Neural progenitor cell (in vitro differentiated cells): ENCODE measurements at places on chromosomes 6 and 20.

- DNase-seq, result no peak
These were observed 44.8 kb downstream of the RIPOR3 start for GRCh38 chr20:50646483-50646996.

DNA sequence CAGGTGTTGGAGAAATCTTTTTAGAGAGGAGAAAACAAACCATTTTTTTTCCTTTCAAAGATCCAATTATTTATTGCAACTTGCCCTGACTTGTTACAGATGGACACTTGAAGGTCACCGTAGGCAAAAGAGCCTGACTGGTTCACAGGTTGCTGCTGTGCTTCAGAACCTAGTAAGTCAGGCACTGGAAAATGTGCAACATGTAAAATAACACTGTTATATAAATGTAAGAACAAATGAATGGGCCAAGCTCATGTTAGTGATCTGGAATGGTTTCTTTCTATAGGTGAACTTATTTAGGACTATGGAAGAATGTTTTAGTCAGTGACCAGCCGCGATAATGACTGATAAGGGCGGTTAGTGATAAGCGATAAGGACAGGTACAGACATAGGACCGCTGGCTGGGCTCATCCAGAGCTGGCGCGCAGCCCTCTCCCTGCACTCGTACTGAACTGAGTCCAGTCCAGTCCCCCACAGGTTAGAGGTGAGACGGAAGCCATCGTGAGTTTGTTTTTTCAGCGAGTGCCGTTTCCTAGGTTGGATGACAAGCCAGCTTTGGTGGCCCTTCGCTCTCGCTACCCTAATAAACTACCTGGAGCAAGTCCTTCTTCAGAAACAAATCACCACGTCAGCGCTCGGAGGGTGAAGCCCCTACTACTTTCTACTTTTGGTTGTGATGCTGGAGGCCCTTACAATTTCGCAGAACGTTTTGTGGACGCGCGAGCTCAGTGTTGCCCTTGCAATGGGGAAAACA, 94.4 kb upstream of the PRDM1 start:
- peak; percentile 32 for DNase-seq

DNA sequence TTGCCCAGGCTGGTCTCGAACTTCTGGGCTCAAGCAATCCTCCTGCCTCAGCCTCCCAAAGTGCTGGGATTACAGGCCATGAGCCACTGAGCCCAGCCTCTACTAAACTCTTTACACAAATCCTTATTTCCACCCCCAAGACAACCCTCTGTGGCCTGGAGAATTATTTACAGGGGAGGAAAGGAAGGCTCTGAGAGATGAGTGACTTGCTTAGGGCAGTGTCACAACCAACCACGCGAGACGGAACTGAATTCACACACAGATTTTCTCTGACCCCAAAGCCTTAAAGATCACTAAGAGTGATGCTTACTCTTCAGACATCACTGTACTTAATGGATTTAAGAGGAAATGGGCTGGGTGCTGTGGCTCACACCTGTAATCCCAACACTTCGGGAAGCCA, 86.2 kb downstream of the RIPOR3 start:
- no peak for DNase-seq

- no peak for DNase-seq
These were observed 141.5 kb downstream of the OR2B2 start for GRCh38 chr6:27770724-27771123.

DNA sequence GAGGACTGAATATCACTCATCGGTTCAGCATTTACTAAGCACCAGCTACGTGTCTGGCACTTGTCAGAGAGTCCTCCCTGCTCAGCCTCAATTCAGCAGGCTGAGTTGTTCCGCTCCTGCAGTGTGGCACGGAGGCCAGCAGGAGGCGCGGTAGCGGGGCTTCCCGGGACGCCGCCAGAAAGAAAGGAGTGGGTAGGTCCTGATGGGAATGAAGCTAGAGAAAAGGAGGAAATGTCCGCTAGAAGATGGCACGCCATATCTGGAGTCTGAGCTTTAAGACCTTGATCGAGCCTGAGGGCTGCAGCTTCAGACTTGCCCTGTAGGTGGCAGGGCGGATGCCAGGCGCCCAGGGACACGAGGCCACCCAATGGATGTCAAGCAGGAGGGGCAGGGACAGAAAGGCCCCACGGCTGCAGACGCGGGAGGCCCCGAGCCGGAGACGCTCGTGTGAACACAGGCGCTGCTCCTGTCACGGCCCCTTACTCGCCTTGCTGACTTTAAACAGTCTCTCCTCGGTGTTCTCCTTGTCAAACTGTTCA, 18.7 kb downstream of the SERPINB6 start:
- peak; percentile 76 for DNase-seq

- no peak for DNase-seq
These were observed 27.6 kb upstream of the BMP7 start for GRCh38 chr20:57293995-57294394.

DNA sequence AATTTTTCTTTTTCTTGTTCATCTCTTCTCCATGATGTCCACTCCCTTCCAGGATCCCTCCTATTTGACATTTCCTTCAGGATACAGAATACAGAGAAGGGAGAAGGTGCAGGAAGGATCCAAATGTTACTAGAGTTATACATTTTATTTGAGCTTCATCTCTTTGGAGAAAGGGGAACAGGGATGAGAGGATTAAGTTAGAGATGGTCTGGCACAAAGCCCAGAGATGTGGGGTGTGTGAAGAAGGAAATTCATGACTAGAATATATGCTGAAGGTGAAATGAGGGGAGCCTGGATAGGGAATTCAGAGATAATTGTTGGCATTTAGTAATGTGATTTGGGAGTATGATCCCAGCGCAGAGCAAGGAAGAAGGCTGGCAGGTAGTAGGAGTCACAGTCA, 22.5 kb upstream of the SRPK1 start:
- DNase-seq, result no peak

DNA sequence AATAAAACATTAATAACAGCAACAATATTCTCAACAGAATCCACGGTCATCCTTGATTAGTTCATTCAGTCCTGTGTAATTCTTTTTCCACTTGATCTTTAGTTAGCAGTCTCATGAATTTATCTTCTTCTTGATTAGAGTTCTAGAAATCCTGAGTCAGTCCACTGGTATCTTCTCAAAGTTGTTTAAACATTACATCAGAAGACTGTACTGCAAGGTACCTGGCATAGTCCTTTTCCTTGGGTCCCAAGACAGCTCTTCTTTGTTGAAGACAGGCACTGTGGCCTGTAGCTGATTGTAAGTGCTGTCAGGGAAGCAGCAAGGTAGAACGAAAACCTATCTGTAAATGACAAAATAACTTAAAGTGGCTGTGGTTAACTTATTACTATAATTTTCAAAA, 11.8 kb downstream of the MAP3K4 start:
- no peak for DNase-seq

DNA sequence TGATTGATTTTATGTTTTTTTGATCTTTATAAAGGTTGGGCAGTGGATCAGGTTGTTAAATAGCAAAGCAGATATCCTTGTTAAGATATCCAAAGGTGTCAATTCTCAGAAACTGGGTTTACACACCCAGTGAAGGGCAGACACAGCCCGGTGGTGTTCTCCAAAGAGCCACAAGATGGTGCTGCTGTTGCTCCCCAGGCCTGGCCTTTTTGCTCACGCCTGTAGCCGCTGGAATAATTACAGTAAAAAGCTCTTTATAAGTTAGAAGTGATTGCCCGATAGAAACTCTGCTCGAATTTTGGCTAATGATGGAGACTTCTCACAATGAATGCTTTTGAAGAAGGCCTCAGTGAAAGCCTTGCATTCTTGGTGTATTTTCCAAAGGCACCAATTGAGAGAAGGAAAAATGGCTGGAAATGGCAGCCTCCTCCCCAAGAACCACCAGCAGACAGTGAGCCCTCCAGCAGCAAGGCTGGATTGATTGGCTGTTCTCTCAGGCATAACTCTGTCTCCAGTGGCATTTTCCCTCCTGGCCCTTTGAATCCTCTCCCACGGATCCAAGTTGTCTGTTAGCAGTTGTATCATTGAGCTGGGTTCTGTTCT, 120.5 kb upstream of the CHD6 start:
- peak; percentile 77 for DNase-seq

- no peak for DNase-seq
These were observed 291.2 kb upstream of the STXBP5 start for GRCh38 chr6:146912730-146913685.

DNA sequence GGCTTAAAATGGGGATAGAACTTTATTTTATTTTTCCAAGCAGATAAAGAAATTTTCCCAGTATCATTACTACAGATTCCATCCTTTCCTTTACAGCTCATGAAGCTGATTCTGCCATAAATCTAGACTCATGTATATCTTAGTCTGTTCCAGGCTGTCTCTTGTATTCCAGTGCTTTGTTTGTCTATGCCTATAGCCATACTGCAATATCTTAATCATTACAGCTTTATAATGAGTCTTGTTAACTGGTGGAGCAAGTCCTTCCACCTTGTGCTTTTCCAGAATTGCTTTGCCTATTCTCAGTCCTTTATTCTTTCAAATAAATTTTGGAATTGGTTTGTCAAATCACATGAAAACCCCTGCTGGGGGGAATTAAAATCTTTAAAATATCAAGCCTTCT, 99.2 kb downstream of the MAP3K5 start:
- no peak for DNase-seq

GRCh38 chr20:49132995-49133478, 55.1 kb downstream of the STAU1 start:
- DNase-seq, result peak; percentile 74

DNA sequence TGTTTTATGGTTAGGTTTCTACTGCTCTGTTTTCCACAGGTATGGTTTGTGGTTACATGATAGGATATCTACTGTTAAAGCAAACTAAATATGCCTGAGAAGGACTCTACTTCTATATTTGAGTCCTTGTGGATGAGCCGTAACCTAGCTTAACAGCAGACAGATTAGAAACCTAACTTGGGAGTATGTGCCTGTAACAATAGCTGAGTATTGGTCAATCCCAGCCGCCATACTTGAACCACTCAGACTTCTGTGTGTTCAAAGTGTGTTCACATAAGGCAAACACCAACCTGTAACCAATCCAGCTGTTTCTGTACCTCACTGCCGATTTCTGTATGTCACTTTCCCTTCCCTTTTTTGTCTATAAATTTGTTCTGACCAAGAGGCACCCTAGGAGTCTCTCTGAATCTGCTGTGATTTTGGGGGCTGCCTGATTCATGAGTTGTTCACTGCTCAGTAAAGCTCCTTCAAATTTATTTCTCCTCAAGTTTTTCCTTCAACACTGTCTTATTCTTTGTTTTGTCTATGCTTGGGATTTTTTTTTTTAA, 37.1 kb downstream of the PHF3 start:
- no peak for DNase-seq

DNA sequence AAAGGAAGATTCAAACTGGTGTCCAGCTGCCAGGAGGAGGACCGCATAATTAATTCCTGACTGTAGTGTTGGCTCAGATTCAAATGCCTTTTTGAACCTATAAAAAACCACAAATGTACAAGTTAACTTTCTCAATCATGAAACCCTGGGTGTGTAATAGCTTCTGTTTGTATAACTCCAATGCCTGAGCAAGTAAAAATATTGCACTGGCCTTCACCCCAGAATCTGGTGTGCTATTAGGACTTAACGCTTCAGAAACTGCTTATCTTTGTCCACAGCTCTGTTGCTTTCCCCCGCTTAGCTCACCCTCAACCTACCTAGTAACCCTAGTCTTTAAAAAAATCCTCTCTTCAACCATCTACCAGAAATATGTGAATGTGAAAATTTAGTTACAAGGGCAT, 119.1 kb upstream of the MAP7 start:
- no peak for DNase-seq

- DNase-seq, result no peak
These were observed 70.1 kb upstream of the AFDN start for GRCh38 chr6:167756597-167756996.

- DNase-seq, result peak; percentile 40
These were observed 35.2 kb upstream of the HLA-G start for GRCh38 chr6:29792123-29793035.

- no peak for DNase-seq
These were observed 260.1 kb upstream of the ARID1B start for GRCh38 chr6:156517088-156517487.

DNA sequence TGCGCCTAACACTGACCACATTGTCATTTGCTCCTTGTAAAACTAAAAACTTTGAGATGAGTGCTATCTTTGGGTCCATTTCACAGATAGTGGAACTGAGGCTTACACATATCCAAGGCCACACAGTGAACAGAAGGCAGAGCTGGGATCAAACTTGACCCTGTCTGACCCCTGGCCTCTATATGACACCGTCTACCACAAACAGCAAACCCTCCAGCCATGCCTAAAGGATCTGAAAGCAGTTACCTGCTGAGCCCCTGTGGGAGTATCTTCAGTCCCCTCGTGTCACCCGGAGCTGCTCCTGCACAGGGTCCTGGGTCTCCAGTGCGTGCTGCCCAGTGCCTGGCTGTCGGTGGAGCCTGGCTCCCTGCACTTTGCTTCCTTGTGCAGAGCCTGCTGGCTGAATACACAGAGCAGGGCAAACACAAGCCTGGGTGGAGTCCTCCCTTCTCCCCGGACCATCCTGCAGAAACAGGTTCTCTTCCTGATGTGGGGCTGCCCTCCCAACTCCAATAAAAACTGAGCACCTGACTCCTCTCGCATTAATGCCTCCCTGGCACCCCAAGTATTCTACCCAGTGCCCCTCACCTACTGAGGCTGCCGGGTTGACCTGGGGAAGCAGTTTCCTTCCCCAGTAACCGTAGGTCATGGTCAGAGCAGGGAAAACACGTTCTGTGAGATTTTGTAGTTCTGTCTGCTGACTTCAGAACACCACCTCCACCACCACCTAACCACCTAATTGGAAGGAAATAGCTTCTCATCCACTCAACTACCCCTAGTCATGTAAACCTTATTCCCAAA, at the start of gene BCAS1:
BCAS1 (minus strand) TSS at position 408 of the 801 bp plus-strand sequence. CDS start 11,876 bp downstream, outside the sequence.
- no peak for DNase-seq

DNA sequence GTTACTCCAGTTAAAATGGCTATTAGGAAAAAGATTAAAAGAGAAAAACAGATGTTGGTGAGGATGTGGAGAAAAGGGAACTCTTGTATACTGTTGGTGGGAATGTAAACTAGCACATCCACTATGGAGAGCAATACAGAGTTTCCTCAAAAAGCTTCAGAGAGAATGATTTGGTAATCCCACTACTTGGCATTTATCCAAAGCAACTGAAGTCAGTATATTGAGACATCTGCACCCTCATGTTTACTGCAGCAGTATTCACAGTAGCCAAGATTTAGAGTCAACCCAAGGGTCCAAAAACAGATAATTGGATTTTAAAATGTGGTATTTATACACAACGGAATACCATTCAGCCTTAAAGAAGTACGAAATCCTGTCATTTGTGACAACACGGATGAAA, 469.5 kb downstream of the QKI start:
- DNase-seq, result no peak

DNA sequence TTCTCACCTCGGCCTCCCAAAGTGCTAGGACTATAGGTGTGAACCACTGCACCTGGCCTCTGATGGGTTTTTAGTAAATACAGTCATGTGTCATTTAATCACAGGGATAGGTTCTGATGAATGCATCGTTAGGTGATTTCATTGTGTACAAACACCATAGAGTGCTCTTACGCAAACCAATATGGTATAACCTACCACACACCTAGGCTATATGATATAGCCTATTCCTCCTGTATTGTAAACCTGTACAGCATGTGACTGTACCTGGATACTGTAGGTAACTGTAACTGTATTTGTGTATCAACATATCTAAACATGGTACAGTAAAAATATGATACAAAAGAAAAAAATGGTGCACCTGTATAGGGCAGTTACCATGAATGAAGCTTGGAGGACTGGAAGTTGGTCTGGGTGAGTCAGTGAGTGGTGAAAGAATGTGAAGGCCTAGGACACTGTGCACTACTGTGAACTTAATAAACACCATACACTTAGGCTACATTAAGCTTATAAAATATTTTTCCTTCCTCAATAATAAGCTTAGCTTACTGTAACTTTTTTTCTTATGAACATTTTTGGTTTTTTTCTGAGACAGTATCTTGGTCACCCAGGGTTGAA, 10.0 kb downstream of the BICRAL start:
- no peak for DNase-seq

GRCh38 chr20:1820138-1821079, 74.8 kb upstream of the SIRPA start:
- no peak for DNase-seq
